ENCODE measurements at places on chromosomes 7 and 10.

GRCh38 chr10:132370426-132371340 lies 26.3 kb upstream of the PWWP2B start:
- no peak for DNase-seq

- DNase-seq: no peak
Observed at GRCh38 chr7:28108747-28109146, 71.8 kb downstream of the JAZF1 start.

DNA sequence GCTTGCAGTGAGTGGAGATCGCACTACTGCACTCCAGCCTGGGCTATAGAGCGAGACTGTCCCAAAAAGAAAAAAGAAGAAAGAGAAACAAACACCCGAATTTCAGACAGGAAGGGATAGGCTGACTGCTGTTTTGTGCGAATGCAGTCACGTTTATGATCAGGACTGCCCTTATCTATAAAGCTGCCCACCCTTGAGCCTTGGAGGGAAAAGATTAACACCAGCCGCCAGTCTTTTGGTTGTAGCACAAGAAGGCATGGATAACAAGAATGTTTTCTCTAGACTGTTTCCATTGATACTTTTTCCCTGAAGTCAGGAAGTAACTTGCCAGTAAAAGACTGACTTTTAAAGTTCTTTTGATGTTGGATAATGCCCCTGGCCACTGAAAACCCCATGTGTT lies 314.0 kb downstream of the BICC1 start:
- DNase-seq: no peak

GRCh38 chr7:115099906-115100305 lies 178.0 kb downstream of the MDFIC start:
- DNase-seq: no peak

- DNase-seq: no peak
Observed at GRCh38 chr10:26739071-26739631, 41.6 kb downstream of the PDSS1 start.
